ENCODE measurements at places on chromosomes 4 and X.

DNA sequence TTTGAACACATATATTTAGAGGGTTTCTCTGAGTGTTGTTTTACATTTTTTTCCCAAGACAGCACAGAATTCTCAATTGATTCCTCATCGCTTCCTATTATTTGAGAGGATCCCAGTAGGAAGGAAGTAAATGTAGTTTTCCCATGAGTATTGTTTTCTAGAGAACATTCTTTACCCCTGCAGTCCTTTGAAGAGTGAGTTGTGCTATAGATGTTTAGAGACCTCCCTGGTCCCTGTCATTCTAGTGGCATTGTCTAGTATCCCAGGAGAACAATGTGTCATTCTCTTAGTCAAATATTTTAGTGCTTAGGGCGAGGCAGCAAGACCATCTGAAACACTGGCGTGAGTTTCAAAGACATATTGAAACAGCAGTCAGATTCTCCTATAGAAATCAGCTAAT lies 32.5 kb downstream of the SORBS2 start:
- no peak for DNase-seq

GRCh38 chr4:76623217-76624045 lies 188.4 kb downstream of the SHROOM3 start:
- no peak for DNase-seq

- DNase-seq, result no peak
These were observed 190.1 kb upstream of the BMP3 start for GRCh38 chr4:80840396-80840795.

GRCh38 chr4:169312690-169313422 lies 42.1 kb upstream of the SH3RF1 start:
- no peak for DNase-seq

GRCh38 chrX:40281336-40282005 lies 183.7 kb upstream of the BCOR start:
- peak; percentile 24 for DNase-seq

DNA sequence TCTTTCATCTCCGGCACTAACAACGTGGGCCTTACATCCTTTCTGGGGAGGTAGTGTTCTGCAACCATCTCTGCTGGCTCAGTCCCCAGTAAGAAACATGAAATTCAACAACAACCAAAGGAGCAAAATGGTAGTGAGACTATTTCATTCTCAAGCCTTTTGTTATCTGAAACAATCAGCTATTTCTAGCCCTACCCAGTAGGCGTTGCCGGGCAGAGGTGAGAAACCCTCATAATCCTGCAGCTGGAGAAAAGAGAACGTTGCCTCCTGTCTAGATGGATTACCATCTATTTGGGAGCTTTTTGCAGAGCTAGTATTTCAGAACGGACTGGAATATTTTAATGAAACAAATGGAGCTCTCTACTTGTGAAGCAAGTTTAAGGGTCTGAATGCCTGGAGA lies 66.4 kb upstream of the GPR174 start:
- no peak for DNase-seq
